ENCODE measurements at places on chromosomes 4 and X.

DNA sequence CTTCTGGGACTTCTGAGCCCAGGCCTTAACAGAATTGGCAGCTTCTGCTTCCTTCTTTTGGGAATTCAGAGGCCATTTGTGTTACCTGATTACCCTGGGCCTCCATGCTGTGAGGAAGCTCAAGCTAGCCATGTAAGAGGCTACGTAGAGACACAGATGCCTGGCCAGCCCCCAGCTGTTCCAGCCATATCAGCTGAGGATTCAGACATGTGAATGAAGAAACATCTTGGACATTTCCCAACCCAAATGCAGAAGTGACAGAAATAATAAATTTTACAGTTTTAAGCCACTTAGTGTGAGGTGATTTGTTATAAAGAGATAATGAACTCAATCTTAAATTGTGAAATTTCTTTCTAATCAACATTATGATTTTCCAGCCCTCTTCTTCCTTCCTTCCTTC is 18.7 kb upstream of the ZNF827 start:
- no peak for DNase-seq

DNA sequence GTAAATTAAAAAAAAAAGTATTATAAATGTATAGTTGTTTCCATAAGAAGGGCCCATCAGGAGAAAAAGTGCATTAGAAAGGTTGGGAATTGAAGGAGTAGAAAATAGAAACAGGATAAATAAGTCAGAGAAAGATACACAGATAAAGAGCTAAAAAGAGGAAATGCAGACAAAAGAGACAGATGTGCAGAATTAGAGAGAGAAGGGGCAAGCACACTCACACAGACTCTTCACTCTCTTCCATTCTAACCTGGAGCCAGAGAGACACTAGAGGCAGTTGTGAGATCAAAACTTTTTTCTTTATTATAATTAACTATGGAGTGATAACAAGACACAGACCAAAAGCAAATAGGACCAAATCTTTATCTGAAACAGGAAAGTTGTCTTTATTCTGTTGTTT is 134.1 kb downstream of the CEP135 start:
- DNase-seq: no peak

DNA sequence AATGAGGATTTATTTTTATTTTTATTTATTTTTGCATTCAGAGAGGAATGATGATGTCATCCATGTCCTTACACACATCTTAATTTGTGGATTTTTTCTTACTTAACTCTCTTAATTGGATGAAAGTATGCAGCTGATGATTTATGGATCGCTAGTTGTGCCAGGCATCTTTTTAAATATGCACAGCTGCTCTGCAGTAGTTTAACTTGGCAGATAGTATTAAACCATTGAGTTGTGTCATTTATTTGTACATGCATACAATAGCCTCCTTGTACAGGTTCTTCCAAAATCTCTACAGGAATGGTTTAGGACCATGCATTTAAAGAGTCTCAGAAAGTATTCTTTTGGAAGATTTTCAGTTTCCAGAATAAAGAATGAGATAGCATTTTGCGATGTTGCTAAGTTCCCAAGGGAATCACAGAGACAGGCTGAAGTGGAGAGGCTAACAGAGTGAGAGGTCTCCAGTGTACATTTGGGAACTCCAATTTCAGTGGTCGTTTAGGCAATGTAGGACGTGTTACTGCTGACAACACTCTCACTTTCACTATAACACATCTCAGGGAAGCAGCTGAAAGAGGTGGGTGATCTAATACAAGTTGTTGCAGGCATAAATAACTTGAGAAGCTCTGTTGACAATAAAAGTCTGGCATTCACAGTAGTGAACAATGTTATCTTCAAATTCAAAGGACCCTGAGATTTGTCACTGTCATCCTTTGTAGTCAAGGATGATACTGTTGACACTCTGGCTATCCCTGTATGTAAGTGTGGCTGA is 49.9 kb upstream of the SCRG1 start:
- no peak for DNase-seq

GRCh38 chrX:84488426-84488825 is 13.8 kb downstream of the HDX start:
- DNase-seq: no peak

- DNase-seq: no peak
Measured at GRCh38 chr4:8082517-8083055, 76.0 kb downstream of the ABLIM2 start.
